ENCODE measurements at places on chromosomes 7 and 10. TPM values are rescaled to one million over a fixed set of nuclear protein-coding genes. Genes with fewer than 3 reads are reported as not detected.

Gene EGR2
- not detected for total RNA-seq

Gene FGL2
- total RNA-seq, result 0.13 TPM

Gene SPOCK2
- total RNA-seq, result 1.9 TPM

Gene PNLIP
- not detected for total RNA-seq

Gene RHBDD2
- 11.9 TPM for total RNA-seq

Gene PILRA
- not detected for total RNA-seq

Gene ABCB1
- 1.0 TPM for total RNA-seq

Gene CYP2C19
- total RNA-seq, result not detected

Gene BICC1
- not detected for total RNA-seq

Gene ALDH18A1
- total RNA-seq, result 75.9 TPM

Gene HSPA14
- total RNA-seq, result 8.3 TPM

Gene CLDN12
- total RNA-seq, result 15.4 TPM

Gene LRRC17
- total RNA-seq, result 0.89 TPM

Gene C7orf57
- not detected for total RNA-seq

Gene SHH
- total RNA-seq, result 0.13 TPM

Gene CCL26
- not detected for total RNA-seq

Gene ZNF783
- 4.2 TPM for total RNA-seq

Gene MRPS16
- 60.8 TPM for total RNA-seq

Gene DENND2A
- 0.64 TPM for total RNA-seq

Gene COMTD1
- 15.5 TPM for total RNA-seq

Gene SMO
- total RNA-seq, result 2.3 TPM

Gene RARRES2
- total RNA-seq, result 0.51 TPM

Gene CNPY1
- total RNA-seq, result not detected

Gene SEMA3A
- total RNA-seq, result 105 TPM

Gene TUBB8
- total RNA-seq, result not detected

Gene TEX47
- total RNA-seq, result not detected

Gene WEE2
- 0.13 TPM for total RNA-seq

Gene MCMBP
- 58.9 TPM for total RNA-seq

Gene GIMAP7
- total RNA-seq, result 108 TPM

Gene LBX1
- not detected for total RNA-seq

Gene PNLIPRP1
- not detected for total RNA-seq

Gene AS3MT
- 0.76 TPM for total RNA-seq

Gene HOXA9
- 4.7 TPM for total RNA-seq

Gene GHRHR
- not detected for total RNA-seq

Gene TMEM196
- total RNA-seq, result not detected

Gene UCN3
- not detected for total RNA-seq

Gene WIPF3
- not detected for total RNA-seq

Gene HERPUD2
- total RNA-seq, result 21.7 TPM

Gene SERPINE1
- total RNA-seq, result 88.2 TPM

Gene MARVELD1
- 10.5 TPM for total RNA-seq

Gene GPER1
- 2.3 TPM for total RNA-seq
